ENCODE measurements at places on chromosomes 7 and 10.

DNA sequence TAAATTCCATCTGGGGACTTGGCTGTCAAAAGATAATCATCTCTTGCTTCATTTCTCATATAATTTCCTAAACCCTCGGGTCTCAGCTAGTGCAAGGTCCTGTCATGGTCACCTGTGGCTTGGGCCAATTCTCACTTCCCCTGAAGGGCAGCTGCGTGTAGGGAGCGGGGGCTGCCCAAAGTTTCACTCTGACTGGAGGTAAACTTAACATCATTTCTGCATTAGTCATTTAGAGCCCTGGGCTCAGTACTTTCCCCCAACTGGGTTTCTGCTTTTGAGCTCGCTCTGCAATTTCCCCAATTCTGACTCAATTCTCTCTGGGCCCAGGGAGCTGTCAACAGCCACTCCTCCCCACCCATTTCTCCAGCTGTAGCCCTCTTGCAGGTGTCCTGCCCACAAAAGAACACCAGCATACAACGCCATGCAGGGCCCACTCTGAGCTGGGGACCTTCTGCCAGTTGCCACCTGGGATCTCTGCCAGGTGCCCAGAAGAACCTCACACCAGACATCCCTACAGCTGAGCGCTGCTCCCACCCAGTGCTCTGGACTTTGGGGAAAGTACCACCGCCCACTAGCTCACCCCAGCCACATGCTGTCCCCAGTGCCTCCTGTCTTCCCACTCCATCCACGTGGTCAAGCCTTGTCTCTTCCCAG lies 37.9 kb downstream of the VOPP1 start:
- peak; percentile 64 for DNase-seq

- DNase-seq = no peak
Measured at GRCh38 chr10:69851306-69851705, 49.6 kb downstream of the COL13A1 start.

DNA sequence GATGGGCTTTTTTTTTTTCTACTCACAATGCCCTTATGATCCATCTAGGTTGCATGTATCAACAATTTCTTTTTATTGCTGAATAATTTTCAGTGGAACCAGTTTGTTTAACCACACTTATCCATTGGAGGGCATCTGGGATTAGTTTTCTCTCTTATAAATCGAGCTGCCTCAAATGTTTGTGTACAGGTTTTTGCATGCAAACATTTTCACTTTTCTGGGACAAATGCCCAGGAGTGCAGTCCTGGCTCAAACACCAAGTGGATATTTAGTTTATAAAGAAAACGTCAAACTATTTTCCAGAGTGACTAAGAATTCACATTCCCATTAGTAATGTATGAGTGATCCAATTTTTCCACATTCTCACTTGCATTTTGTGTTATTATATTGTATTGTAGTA lies 313.4 kb downstream of the CXCL12 start:
- no peak for DNase-seq

GRCh38 chr10:81013771-81014170 lies 476.1 kb downstream of the SH2D4B start:
- DNase-seq = no peak

DNA sequence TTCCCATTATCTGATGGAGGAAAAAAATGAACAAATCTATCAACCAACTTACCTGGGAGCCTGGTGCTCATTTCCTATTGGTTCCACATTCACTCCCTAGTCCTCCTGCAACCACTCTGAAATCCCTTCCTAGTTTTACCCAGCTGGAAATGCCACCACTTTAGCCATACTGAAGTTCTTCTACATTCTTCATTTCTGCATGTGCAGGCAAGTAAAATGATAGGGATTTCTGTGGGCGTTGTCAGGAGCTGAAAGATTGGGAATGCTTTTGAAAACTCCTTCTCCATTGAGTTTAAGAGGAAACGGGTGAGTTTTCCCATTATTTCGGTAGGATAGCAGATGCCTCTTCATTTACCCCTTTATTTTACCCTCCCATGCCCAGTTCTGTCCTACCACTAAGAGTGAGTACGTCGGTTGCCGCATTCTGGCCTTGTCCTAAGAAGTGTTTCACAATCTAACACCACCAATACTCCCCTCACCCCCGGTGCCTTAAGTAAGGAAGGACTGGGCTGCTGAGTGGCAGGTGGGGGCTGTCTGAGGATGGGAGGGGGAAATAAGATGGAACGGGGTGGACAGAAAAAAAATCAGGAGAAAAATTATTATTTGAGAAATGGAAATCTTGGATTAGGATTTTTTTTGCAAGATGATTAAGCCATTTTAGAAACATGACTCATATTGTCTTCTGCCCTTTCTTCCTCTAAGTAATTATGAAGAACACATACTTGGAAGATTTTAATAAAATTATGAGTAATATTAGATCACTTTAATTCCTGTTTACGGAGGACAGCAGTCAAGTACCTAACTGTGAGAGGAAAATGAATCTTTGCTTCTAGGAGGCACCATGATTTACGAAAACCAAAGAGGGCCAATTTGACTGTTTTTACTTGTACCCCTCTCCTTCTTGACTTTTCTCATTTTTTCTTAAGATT lies 13.2 kb upstream of the TAS2R60 start:
- no peak for DNase-seq

- no peak for DNase-seq
Measured at GRCh38 chr7:30877015-30877769, 34.5 kb upstream of the AQP1 start.

DNA sequence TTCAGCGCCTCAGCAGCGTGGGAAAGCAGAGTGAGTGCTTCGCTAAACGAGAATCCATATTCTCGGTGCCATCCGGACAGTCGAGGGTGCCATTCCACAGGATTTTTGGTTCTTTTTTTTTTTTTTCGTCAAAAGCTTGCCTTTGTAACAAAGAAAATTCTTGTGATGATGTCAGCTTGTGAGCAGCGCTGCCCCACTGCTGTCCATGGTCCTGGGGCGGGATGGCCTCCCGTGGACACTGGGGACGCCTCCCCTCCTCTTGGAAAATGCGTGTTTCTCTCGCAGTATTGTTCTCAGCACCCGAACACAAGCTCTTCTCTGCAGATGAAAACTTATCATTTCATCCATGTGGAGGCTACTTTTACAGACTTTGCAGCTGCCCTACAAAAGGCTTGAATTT lies 477.4 kb downstream of the TCERG1L start:
- no peak for DNase-seq

DNA sequence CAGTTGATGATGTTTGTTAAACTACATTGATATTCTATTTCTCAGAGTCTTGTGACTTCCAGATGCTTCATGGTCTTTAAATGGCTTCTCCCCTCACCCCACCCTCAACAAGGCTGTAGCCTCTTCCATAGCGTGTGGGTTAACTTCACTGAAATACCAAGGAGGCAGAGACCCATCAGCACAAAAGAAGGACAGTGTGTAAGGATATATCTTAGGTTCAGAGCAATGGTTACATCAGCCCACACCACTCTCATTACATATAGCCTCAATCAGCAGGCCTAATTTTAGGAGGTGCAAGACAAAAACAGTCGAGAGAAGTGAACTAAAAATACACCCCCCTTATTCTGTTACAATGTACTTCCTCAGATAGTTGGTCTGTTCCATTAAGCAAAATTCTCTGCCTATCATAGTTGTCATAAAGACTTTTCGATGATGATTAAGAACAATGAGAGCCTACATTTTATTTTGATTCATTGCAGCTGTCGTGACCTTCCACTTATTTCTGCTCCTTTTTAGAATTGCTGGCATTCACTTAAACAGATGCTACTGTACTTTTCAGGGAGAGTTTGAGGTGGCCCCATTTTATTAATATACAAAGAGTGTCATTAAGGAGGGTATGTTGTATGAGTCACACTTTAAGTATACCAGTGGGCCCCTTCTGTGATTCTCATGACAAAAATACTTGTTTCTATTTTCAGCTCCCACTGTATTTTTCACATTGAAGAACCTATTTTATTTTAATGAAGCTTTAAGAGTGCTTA lies 52.1 kb downstream of the WIPF3 start:
- no peak for DNase-seq

DNA sequence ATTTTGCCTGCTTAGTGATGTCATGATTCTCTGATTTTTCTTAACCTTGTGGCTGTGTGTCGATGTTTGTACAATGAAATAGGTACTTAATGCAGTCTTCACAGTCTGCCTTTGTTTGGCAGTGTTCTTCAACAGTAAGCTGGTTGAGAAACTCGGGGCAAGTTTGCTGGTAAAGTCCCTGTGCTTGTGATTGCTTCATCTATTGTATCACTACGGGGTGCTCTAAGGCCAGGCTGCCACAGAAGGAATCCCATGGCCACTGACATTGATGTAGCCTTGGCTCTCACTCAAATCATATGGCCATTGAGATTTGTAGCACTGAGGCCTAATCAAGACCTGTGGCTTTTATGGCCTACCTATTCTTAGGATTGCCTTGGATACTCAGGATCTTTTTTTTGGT lies 33.5 kb upstream of the PRSS37 start:
- DNase-seq = no peak

- DNase-seq = no peak
Measured at GRCh38 chr10:75950997-75951589, 519.7 kb downstream of the LRMDA start.

DNA sequence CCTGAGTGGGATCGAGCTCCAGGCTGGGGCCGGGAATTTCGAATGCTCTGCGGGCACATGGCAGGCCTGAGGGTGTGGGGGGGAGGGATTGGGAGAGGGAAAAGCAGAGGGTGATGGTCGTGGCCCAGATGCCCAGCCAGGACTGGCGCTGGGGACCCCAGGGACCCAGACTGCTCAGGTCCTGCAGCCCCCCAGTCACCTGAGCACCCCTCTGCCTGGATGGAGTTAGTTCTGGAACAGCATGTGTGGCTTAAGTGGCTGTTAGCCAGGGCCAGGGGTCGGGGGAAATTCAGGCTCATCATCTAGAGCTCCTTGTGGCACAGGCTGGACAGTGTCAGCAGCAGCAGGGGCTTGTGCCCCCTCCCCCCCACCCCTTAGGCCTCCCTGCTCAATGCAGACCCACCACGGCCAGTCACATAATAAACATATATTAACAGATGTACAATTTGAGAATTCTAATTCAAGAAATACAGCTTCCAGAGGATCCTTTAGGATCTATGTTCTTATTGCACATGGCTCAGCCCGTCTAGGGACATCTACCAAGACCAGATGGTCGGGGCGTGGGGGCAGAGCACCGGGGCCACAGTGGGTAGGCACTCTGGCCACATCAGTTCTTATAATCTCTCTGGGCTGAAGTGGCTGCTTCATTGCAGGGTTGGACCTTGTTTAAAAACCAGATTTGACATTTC lies 22.2 kb downstream of the DNAJB12 start:
- DNase-seq = no peak

GRCh38 chr10:17290226-17290625 lies 62.2 kb downstream of the VIM start:
- peak; percentile 26 for DNase-seq

- DNase-seq = no peak
Measured at GRCh38 chr7:81725812-81726127, 44.1 kb downstream of the HGF start.

DNA sequence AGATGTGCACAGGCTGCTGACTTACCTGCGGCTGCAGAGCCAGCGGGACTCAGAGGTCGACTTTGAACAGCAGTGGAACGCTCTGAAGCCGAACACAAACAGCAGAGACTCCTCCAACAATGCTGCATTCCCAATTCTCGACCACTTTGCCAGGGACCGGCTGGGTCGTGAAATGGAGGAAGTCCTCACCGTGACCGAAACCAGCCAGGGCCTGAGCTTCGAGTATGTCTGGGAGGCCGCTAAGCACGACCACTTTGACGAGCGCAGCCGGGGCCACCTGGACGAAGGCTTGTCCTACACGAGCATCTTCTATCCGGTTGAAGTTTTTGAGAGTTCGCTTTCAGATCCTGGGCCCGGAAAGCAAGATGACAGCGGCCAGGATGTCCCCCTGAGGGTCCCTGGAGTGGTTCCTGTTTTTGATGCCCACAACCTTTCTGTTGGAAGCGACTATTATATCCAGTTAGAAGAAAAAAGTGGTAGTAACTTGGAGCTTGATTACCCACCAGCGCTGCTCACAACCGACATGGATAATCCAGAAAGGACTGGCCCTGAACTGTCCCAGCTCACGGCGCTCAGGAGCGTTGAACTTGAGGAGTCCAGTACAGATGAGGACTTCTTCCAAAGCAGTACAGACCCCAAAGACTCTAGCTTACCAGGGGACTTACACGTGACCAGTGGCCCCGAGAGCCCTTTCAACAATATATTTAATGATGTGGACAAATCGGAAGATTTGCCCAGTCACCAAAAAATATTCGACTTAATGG lies 19.4 kb upstream of the BHLHA15 start:
- no peak for DNase-seq

GRCh38 chr7:27661811-27662489 lies 733 bp downstream of the HIBADH start:
- DNase-seq = peak; percentile 9

- DNase-seq = no peak
Measured at GRCh38 chr10:78264361-78264760, 230.7 kb downstream of the RPS24 start.

DNA sequence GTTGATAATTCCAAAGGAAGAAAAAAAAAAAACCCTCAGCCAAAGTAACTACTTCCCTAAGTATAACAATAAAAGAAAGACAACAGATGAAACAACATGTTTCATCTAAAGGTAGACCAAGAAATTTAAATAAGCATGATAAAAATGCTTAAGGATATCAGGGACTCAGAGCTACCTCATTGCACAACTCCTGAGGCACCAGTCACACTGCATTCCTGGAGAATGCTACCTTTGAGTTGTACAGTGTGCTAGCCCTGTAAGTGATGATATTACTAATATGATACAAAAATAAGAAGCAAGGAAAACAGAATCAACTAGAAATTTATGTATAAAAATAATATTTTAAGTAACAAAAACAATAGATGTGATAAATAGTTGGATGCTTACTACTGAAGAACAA lies 29.5 kb upstream of the C7orf33 start:
- no peak for DNase-seq

DNA sequence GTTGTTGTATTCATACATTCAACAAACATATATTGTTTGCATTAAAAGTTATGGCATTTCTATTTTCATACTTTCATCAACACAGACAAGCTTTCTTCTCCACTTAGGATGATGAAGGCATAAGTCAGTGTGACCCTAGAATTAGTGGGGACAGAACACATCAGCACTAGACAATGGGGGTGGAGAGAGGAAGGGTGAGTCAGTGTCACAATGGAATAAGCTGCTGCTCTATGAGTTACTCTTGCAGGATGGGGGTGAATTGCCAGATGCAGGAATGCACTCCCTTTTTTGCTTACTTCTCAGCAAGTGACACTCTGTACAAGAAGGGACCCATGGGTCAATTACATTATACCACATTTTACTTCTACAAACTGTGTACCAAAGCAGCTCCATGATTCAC lies 74.0 kb downstream of the DGKI start:
- no peak for DNase-seq
